Fibroblast of pulmonary artery (primary cell): ENCODE measurements at places on chromosomes 4 and X.

GRCh38 chr4:156971165-156971675 is 379 bp downstream of the PDGFC start:
- DNase-seq, result no peak

DNA sequence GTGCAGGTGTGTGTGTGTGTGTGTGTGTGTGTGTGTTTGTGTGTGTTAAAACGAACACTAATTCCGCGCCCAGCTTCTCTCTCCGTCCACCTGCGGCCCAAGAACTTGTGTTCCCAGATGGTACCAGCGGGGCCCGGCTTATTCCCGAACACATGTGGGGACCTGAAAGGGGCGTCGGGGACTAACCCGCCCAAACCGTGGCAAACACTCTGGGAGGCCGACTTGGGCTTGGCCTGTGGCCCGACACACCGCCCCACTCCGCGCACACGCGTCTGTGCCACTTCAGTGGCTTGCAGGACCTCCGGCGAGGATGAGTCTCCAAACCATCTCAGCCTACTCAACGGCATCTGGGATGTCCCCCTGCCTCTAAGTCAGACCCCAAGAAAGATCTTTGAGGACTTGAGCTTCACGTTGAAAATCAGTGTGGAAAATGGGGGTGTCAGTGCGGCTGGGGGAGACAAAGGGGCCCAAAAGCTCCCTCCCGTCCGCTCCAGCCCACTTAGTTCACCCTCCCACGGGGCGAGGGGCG is 790 bp upstream of the HHIP start:
- DNase-seq, result peak; percentile 47

DNA sequence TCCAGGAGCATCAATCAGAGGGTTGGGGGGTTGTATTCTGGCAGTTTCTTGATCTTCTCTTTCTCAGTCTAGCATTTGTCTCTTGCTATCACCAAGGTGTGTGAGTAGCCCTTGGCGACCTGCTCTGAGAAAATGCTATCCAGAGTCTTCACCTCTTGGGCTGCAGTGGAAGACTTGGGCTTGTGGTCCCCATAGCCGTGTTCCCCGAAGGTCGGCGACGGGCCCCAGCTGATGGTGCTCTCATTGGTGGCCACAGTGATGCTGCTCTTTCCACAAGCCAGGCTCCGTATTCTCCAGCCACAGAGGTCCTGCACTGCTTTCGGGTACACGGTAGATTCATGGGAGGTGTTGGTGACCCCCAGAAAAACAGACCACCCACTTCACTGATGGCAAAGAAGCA is 25.9 kb upstream of the ETNPPL start:
- DNase-seq, result no peak

DNA sequence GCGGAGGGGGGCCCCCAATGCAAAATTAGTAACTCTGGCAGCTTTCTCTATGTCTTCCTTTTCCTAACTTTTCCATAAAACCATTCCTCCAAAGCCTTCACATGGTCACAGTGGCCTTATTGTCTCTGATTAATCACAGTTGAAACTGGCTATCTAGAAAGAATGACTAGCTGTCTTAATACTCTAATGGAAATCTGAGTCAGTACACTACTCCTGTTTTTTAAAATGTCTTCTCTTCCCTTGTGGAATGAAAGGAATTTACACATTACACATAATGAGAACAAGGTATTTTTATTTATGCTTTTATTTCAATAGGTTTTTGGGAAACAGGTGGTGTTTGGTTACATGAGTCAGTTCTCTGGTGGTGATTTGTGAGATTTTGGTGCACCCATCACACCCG is 66.3 kb upstream of the PUDP start:
- DNase-seq, result no peak

DNA sequence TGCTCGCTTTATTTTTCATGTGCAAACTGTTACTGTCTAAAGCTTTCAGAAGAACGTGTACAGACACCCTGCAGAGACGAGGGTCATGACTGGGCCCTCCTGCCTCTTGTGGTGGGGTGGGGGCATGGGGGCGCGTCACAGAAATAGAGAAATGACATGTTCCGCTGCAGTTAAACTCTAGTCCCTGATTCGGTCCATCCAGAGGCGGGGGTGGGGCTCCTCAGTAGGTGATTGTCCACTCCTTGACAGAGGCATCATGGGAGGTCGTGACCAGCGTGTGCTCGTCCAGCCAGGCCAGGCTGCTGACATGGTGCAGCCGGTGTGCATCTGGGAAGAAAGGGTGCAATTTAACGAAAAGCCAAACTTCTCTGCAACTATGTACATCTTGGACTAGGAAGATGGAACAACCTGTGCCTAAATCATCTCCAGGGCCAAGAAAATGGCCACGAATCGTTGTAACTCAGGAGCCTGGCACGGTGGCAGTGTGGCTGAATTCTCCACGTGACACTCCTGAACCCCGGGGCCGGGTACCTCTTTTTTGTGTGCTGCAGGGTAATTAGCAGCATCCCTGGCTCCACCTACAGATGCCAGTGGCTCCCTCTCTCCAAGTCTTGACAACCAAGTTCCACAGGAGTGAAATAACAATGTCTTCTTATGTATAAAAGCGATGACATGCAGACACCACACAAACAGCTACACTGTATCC is 41.3 kb downstream of the WDR1 start:
- DNase-seq, result no peak

DNA sequence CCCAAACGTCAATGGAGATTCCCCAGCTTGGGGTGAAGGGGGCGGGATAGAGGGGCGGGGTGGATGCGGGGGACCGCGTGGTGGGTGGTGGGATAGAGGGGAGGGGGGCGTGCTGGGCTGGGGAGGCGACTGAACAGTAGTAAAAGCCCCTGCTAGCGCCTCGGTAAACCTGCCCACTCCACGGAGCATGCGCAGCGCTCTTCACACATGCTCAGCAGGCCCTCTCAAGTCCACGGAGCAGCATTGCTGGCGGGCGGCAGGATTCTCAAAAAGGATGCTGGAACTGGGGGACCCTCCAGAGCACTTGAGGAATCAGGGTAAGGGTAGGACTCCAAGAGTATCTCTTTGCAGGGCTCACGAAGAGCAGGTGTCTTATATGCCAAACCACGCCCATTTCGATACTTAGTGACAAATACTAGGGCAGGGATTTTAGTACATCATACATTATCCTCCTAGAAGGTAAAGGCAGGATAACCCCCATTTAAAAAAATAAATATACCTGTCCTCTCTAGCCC is 378 bp upstream of the RPS6KA6 start:
- peak; percentile 58 for DNase-seq

DNA sequence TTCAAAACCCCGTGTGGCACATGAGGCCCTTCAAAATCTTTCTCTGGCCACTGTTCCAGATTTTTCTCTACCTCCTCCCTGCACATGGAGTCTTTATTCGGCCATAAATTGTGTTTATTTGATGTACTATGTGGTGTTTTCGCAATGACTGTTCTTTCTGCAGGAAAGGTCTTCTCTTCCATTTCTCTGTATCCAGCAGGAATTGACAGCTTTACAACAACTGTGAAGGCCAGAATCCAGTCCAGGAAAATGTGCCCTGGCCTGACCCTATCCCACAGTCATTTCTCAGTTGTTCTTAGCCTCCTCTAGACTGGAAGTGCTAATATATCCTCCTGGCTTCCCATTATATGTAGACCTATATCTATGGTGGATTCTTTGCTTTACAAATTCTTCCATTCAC is 191.4 kb downstream of the COL25A1 start:
- DNase-seq, result no peak

DNA sequence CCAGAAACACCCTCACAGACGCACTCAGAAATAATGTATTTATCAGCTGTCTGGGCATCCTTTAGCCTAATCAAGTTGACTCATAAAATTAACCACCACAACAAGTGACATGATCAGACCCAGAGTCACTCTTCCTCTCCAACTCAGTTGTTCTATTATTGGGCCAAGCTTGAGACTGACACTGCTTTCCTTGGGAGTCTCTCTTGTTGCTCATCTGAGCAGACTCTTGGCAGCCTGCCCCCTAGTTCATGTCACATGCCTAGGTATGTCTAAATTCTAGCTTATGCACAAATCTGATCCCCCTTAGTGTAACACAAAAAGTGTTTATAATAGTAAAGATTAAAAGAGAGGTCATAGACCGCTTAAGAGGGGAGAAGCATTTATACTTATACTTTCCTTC is 72.6 kb upstream of the ADAMTS3 start:
- no peak for DNase-seq

GRCh38 chrX:24253469-24253868 is 60.4 kb downstream of the SUPT20HL2 start:
- no peak for DNase-seq

GRCh38 chrX:138890491-138890890 is 179.0 kb upstream of the FGF13 start:
- DNase-seq, result no peak

DNA sequence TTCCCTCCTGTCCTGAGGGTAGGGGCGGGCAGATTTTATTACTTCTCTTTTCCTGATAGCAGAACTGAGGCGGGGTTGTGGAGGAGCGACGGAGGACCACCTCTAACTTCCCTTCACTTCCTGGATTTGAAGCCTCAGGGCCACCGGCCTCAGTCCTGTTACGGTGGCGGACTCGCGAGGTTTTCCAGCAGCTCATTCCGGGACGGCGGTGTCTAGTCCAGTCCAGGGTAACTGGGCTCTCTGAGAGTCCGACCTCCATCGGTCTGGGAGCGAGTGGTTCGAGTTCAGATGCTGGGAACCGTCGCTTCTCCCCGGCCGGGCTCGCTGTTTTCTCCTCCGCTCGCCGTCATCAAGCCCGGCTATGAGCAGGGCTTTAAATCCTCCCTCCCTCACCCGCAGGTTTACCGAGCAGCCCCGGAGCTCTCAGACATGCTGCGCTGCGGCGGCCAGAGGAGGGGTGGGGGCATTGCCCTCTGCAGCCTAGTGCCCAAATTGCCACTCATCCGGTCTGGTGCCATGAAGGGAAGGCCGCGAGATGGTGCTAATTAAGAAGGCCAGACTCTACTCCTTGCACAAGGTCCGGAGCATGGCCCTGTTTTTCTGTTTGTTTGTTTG is 23.3 kb downstream of the HAND2 start:
- DNase-seq, result no peak

- peak; percentile 39 for DNase-seq
These were observed 140.6 kb upstream of the BANK1 start for GRCh38 chr4:101649790-101650515.

- no peak for DNase-seq
These were observed 367.6 kb upstream of the TECRL start for GRCh38 chr4:64776820-64777219.
